ENCODE measurements at places on chromosomes 6 and 20.

DNA sequence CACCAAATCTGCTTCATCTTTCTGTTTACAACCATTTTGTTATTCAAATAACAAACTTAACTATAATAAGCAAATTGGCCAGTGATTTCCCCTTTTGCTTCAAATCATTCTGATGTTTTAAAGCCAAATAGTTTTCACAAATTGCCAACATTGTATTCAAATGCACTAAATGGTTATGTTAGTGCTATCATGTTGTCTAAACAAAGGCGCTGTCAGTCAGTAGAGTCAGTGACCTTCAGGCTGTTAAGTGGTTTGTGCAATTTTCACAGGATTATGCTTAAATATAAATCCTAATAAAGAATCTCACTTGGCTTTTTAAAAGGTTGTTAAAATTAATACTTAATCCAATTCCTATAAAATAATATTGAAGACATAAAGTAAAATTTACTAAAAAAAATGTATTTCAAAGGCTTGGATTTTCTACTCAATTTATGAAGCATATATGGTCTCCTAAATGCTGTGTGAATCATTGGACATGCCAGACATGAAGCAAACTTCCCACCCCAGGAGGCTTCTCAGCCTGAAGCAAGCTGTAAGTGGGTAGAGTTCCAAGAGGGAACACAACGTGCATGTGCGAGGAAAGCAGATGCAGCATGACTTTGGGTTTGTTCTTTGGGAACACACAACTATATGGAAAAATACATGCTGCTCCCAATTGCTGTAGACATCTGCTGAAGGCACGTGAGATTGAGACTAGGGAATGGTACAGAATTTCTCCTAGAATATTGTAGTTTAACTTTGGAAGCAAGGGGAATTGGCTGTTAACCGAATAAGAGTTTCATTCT lies 54.9 kb downstream of the RSPO3 start:
- DNase-seq = no peak

GRCh38 chr6:106373502-106374239 lies 13.2 kb downstream of the CRYBG1 start:
- no peak for DNase-seq

- DNase-seq = no peak
Observed at GRCh38 chr6:39330476-39330875, 8.0 kb upstream of the KCNK16 start.

- no peak for DNase-seq
Observed at GRCh38 chr20:23534801-23535593, 33.3 kb downstream of the CST9L start.

DNA sequence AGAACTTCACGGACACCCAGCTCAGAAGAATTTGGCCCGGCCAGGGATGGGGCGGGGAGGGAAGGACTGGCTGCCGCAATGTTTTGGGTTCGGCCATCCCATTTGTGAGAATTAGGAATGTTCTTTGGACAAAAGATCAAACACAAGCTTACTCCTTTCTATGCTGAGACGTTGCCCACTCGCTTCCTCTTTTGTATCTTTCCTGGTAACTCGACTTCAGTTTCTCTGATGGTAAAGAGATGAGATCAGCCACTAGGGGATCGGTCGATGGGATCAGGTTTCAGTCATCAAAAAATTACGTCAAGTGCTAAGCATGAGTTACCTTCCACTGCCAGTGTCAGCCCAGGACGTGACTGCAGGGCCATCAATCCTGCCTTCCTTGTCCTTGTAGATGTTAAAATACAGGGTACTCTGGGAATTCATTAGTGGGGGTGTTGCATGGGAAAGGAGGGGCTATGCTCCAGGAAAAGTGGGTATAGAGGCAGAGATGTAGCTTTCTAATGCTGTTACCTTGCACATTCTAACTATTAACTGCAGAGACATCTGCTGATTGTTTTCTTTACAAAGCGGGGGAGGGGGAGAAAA lies 190.2 kb downstream of the TSHZ2 start:
- DNase-seq = no peak

Data from CD4-positive, alpha-beta T cell treated with Interferon gamma for 1 hour (primary cell).